ENCODE measurements at places on chromosomes 6 and 20.
A peak's percentile ranks its signal among the peaks of the same experiment; 100 is the strongest.

GRCh38 chr6:78483553-78484197 is 383.7 kb upstream of the IRAK1BP1 start:
- no peak for DNase-seq

DNA sequence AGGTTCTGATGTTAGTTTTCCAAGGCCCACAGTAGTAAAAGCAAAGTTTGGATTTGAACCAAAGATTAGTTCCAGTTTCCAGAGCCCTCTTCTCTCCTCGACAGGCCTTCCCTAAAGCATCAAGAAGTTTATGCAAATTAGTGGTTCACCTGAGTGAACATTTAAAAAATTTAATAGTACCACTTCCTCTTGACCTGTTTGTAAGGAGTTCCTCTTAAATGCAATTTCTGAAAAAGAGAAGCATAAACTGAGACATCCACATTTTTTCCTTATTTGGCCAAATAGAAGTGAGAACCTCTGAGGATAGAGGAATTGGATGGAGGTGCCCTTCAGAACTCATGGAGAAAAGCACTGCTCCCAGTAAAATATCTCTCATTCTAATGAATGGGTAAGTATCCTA is 1.2 kb upstream of the DSE start:
- no peak for DNase-seq

GRCh38 chr6:146912730-146913685 is 291.2 kb upstream of the STXBP5 start:
- DNase-seq, result no peak

- no peak for DNase-seq
These were observed 18.0 kb upstream of the RIPOR2 start for GRCh38 chr6:24953726-24954125.

GRCh38 chr6:42781796-42782688 is at the start of gene BICRAL:
Gene BICRAL (plus strand): TSS chr6:42782052. CDS start chr6:42822023, 39,971 bp downstream.
- DNase-seq, result peak; percentile 46

GRCh38 chr6:26441977-26442376 is 1.7 kb downstream of the BTN3A3 start:
- DNase-seq, result no peak

- no peak for DNase-seq
These were observed 737.2 kb upstream of the GJE1 start for GRCh38 chr6:141395443-141396008.

- no peak for DNase-seq
These were observed 369.0 kb downstream of the SYNE1 start for GRCh38 chr6:152267967-152268845.

DNA sequence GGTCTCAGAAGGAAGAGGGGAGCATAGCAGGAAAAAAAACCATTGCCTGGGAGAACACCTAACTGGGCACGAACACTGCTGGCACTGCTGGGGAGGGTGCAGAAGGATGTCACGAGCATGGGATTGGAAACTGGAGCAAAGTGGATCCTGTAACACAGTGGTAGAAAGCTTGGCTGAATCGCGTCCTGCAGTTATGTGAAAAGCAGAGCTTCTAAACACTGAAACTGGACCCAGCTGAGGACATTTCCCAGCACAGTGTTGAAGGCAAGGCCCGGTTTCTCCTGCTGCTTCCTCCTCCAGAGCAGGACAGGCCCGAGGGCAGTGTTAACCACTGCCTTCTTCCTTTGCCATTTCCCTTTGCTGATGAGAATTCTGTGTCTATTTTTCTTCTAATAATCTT is 6.7 kb downstream of the APMAP start:
- no peak for DNase-seq

GRCh38 chr6:42135722-42136121 is 6.7 kb downstream of the C6orf132 start:
- no peak for DNase-seq

DNA sequence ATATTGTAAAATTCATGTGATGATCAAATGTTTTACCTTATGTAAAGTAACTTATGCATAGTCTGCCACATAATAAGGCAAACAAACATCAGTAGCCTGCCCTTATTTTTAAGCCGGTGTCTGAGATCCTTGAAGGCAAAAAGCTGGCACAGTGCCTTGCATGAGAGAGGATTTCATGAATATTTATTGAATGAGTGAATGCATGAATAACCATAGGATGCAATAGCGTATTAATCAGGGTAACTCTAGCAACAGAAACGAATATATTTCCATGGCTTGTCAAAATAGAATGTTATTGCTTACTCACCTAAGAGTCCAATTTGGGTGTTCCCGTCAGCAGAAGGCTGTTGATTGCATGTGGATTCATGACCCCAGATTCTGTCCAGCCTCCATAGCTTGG is 34.9 kb downstream of the BTBD3 start:
- DNase-seq, result no peak

GRCh38 chr6:161210857-161211256 is 63.0 kb downstream of the AGPAT4 start:
- DNase-seq, result no peak

DNA sequence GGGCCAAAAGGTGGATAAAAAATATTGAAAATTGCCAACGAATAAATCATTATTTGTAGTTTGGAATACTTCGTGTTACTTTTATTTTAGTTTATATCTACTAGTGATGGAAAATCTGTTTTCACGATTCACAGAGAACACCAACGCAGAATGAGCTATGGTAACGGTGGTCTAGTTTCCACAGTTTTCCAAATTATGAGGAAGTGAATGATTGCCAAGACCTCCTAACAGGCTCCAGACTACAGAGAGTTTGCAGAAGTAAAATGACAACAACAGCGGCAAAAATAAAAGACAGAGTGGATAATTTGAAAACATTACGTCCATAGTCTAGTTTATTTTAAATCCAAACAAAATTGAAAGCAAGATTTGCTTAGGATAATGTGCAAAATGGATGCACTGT is 57.0 kb upstream of the AIG1 start:
- DNase-seq, result no peak

DNA sequence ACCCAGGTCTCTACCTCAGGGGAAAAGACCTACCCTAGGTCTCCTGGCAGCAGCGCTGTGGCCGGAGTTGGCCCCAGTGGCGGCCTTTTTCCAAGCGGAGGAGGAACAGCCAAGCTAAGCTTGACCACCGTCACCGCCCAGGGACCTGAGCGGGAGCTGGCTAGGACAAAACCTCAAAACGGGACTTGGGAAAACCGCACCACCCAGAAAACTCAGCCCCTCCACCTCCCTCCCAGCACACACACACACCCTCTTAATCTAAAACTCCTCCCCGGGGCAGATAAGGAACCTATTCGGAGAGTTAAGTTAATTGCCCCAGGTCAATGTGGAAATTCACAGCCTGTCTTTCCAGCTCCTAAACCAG is 2.7 kb upstream of the TRERF1 start:
- no peak for DNase-seq

GRCh38 chr6:150977281-150977680 is 111.8 kb downstream of the MTHFD1L start:
- no peak for DNase-seq

DNA sequence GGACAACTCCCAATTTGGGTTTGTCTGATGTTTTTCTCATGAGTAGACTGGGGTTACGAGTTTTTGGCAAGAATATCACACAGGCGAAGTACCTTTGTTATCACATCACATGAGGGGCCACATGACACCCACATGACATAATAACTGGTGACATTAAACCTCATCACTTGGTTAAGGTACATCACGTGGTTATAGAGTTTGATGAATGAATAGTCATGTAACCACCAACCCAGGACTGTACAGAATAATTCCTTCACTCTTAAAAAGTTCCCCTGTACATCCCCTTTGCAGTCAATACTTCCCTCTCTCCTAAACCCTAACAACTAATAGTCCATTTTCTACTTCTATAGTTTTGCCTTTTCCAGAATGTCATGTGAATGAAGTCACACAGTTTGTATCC is 83.4 kb downstream of the REV3L start:
- DNase-seq, result no peak

GRCh38 chr6:109865968-109866367 is 112.1 kb upstream of the GPR6 start:
- DNase-seq, result no peak

- DNase-seq, result no peak
These were observed 84.5 kb downstream of the PSMG4 start for GRCh38 chr6:3343089-3343883.

GRCh38 chr20:63309261-63310071 is 16.5 kb downstream of the COL20A1 start:
- no peak for DNase-seq

DNA sequence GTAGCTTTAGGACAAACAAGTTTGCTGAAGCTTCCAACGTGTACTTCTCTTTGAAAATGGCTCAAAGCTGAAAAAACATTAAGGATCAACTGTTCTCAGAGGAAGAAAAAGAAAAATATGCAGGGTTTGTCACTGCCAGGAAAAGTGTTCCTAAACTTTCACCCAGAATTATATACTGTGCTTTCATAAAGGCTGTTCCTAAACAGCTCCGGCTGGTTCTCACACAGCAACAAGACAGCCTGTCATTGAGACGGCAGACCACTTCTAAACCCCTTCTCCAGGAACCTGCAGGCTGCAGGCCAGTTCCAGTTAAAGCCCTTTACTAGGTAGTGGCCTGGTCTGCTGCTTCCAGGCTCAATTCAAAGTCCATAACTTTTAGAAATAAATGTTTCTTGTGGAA is 97.4 kb upstream of the SOX4 start:
- no peak for DNase-seq

DNA sequence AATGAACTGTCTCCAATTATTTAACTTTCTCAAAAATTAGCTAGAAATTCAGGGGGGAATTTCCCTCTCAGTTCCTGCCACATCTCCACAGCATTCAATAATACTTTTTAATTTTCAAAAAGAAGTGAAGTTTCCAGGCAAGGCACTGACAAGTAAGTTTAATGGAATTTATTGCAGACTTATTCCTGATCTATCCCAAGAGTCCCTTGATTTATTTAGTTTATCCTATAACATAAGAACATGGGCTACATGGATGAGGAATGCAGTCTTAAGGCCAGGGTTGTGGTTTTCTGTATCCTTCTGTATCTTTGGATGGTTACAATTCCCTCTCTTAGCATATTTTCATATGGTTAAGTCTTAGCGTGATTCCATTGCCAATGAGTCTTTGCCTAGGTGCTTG is 126.5 kb downstream of the TSHZ2 start:
- no peak for DNase-seq

DNA sequence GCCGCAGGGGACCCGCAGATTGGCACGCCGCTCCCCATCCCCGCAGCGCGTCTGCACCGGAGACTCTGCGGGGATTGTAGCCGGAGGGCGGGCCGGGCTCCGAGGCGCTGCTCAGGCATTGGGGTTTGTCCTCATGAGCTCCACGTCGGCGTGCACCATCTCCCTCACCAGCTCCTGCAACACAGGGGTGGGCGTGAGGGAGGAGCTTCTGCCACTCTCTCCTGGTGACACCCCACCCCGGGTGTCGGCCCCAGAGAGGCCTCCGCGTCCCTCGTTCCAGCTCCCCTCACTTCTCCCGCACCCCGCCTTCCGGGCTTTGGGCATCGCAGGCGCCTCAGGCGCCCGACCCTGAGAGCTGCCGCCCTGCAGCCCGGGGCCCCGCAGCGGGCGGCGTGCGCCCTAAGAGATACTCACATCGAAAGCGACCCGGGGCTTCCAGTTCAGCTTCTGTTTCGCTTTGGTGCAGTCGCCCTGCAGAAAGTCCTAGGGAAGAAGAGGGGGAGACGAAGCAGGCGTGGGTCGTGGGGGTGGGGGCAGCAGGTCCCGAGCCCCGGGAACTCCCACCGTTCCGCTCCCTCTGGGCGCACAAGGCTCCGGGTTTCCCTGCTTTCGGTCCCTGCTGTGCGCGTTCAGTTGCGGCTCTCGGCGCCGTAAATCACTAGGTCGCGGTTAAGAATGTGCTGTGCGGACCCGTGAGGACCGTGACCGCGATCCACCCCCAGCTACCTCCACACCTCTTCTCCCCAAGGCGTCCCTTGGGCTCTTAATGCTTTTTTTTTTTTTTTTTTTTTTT is 14.5 kb downstream of the FOXC1 start:
- DNase-seq, result no peak

DNA sequence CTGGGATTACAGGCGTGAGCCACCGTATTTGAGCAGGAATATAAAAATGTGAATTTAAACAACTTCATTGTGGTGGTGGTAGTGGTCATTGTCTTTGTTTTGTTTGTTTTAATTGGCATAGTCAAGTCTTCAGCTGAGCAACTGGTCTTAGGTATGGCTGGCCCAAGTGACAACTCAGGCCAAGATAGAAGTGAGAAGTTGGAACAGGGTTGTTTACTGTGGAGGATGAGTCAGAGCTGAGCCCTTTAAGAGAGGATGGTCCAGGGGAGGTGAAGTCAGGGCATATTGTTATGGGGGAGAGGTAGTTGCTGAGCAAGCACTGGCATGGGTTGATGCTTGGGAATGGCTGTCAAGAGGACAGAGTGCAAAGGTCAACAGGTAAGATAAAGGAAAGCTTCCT is 308.2 kb downstream of the FARS2 start:
- no peak for DNase-seq

- peak; percentile 80 for DNase-seq
These were observed 66.2 kb downstream of the SLC22A23 start for GRCh38 chr6:3390698-3391097.

DNA sequence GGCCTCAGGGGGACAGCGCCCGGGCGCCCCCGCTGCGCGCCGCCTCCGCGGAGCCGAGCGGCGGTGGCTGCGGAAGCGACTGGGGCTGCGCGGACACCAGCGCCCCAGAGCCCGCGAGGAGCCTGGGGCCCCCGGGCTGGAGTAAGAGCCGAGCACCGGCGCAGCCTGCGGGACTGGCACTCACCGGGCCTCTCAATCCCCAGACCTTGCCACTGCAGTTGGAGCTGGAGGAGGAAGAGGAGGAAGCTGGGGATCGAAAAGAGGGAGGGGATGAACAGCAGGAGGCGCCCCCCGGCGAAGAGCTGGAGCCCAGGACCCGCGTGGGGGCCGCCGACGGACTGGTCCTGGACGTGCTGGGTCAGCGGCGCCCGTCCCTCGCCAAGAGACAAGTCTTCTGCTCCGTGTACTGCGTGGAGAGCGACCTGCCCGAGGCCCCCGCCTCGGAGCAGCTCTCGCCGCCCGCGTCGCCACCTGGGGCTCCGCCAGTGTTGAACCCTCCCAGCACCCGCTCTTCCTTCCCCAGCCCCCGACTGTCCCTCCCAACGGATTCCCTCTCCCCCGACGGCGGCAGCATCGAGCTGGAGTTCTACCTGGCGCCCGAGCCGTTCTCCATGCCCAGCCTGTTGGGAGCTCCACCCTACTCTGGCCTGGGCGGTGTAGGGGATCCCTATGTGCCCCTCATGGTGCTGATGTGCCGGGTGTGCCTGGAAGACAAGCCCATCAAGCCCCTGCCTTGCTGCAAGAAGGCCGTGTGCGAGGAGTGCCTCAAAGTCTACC is 590 bp downstream of the RNF217 start:
- DNase-seq, result no peak
